Pancreas (tissue), 10 donors: ENCODE measurements at places on chromosomes 1 and 21. TPM values are rescaled to one million over a fixed set of nuclear protein-coding genes. Genes with fewer than 3 reads are reported as not detected.

GRCh38 chr1:159185121-159185520 is 13.7 kb downstream of the CADM3 start:
- H3K36me3 ChIP-seq: no peaks in the 10 kb centered on the region
- DNase-seq: no peak
- H3K4me3 ChIP-seq: no peak overlapping the region
- no peak overlapping the region for H3K27ac ChIP-seq

- no peaks in the 10 kb centered on the region for H3K4me1 ChIP-seq
- no peak overlapping the region for H3K4me3 ChIP-seq
- no peak overlapping the region for H3K27ac ChIP-seq
- H3K36me3 ChIP-seq: no peaks in the 10 kb centered on the region
Observed at GRCh38 chr1:177794376-177794991, 175.4 kb downstream of the SEC16B start.

DNA sequence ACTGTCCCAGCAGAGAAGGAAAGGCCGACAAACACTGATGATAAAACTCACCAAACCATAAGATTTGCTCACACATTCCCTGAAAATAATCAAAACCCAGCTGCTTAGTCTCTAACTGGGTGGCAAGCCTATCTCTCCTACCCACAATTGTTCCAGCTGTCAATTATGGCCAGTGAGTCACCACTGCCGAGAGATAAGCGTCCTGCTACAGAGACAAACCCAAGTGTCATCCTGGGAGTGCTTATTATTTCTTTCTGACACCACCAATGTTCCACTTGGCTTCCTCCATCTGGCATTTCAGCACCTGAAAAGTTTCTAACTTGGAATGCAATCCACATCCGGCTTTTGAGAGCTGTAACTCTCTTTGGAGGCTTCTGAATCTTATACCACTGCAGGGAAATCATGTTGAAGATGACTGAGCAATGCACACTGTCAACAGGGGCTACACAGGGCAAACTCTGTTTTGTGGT is 51.5 kb upstream of the VAV3 start:
- H3K36me3 ChIP-seq: no peaks in the 10 kb centered on the region
- H3K4me3 ChIP-seq: no peak overlapping the region
- H3K4me1 ChIP-seq: no peaks in the 10 kb centered on the region
- DNase-seq: no peak
- no peak overlapping the region for H3K27ac ChIP-seq

DNA sequence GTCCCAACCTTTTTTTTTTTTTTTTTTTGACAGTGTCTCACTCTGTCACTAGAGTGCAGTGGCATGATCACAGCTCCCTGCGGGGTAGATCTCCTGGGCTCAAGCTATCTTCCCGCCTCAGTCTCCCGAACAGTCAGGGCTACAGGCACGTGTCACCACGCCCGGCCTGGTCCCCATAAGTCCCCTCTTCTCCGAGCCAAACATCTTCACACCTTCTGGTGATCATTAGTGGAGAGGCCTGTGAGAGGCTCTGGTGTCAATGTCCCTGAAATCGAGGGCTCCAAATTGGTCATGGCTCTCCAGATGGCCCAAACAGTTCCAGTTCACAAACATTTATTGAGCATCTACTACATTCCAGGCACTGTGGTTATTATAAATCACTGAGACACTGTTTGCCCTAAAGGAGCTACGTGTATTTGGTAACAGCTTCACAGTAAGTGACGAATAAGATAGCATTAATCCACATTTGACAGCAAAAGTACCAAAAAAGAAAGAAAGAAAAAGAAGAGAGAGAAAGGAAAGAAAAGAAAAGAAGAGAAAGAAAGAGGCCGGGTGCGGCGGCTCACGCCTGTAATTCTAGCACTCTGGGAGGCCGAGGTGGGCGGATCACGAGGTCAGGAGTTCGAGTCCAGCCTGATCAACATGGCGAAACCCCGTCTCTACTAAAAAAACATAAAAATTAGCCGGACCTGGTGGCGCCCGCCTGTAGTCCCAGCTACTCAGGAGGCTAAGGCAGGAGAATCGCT is 867 bp upstream of the TIMM17A start:
- no peak for DNase-seq
- peaks cover 10% of the 10 kb centered on the region for H3K36me3 ChIP-seq
- H3K27ac ChIP-seq: peak overlapping the region; percentile 70
- peak overlapping the region; percentile 69 for H3K4me3 ChIP-seq
- H3K27me3 ChIP-seq: no peaks in the 10 kb centered on the region
- H3K4me1 ChIP-seq: no peaks in the 10 kb centered on the region

GRCh38 chr1:241485145-241485544 is 34.4 kb downstream of the FH start:
- no peaks in the 10 kb centered on the region for H3K4me1 ChIP-seq
- no peaks in the 10 kb centered on the region for H3K27me3 ChIP-seq
- no peak for DNase-seq
- no peak overlapping the region for H3K4me3 ChIP-seq
- H3K27ac ChIP-seq: no peak overlapping the region

DNA sequence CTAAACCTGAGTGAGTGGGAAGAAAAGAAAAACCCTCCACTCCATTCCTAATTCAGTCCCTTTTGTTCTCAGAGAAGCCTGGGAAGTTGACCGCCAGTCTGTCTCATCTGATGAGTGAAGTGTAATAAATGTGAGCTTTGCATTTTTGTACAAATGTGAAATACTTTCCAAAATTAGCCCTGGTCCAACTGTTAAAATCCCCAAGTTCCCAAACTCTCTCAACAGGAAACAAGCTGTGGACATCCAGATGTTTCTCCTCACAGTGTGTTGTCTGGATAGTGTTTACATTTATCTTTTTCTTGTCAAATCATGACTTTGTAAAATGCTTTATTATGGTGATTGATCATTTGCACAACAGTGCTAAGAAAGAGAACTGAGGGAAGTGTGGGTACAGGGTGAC is 145.1 kb downstream of the TM2D1 start:
- no peaks in the 10 kb centered on the region for H3K4me1 ChIP-seq
- H3K27ac ChIP-seq: no peak overlapping the region
- no peaks in the 10 kb centered on the region for H3K27me3 ChIP-seq
- no peak overlapping the region for H3K4me3 ChIP-seq

DNA sequence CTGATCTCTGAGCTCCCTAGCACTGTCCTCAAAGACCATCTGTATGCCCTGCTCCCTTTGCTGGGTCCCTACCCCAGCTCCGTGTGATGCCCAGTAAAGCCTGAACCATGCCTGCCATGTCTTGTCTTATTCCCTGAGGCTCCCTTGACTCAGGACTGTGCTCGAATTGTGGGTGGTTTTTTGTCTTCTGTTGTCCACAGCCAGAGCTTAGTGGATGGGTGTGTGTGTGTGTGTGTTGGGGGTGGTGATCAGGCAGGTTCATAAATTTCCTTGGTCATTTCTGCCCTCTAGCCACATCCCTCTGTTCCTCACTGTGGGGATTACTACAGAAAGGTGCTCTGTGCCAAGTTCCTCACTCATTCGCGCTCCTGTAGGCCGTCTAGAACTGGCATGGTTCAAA is 5.7 kb downstream of the GSTM5 start:
- H3K27me3 ChIP-seq: no peaks in the 10 kb centered on the region
- no peak overlapping the region for H3K4me3 ChIP-seq
- no peaks in the 10 kb centered on the region for H3K36me3 ChIP-seq
- no peak for DNase-seq

GRCh38 chr21:34536820-34537219 is 24.8 kb upstream of the KCNE1 start:
- peak overlapping the region; percentile 22 for H3K27ac ChIP-seq
- no peaks in the 10 kb centered on the region for H3K36me3 ChIP-seq
- H3K27me3 ChIP-seq: no peaks in the 10 kb centered on the region
- no peaks in the 10 kb centered on the region for H3K4me1 ChIP-seq
- H3K4me3 ChIP-seq: no peak overlapping the region

GRCh38 chr1:232725305-232726047 is 79.7 kb upstream of the MAP10 start:
- H3K27ac ChIP-seq: no peak overlapping the region
- no peak overlapping the region for H3K4me3 ChIP-seq
- H3K27me3 ChIP-seq: no peaks in the 10 kb centered on the region

DNA sequence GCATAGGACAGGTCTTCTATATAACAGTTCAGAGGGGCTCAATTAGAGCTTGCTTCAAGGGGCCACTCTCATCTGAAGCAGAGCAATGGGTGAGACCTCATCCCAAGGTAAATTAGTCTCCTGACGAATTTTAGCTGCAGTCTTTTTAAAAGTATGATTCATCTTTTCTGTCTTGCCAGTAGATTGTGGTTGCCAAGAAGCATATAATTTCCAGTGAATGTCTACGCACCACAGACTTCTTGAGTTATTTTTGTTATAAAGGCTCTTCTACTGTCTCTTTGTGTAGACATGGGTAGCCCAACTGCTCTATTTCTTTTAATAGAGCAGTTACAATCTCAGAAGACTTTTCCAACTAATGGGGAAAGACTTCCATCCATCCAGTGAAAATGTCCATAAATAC is 108.9 kb upstream of the FMN2 start:
- no peak overlapping the region for H3K4me3 ChIP-seq
- no peaks in the 10 kb centered on the region for H3K27me3 ChIP-seq
- no peaks in the 10 kb centered on the region for H3K36me3 ChIP-seq
- H3K4me1 ChIP-seq: no peaks in the 10 kb centered on the region
- H3K27ac ChIP-seq: no peak overlapping the region
- DNase-seq: no peak

DNA sequence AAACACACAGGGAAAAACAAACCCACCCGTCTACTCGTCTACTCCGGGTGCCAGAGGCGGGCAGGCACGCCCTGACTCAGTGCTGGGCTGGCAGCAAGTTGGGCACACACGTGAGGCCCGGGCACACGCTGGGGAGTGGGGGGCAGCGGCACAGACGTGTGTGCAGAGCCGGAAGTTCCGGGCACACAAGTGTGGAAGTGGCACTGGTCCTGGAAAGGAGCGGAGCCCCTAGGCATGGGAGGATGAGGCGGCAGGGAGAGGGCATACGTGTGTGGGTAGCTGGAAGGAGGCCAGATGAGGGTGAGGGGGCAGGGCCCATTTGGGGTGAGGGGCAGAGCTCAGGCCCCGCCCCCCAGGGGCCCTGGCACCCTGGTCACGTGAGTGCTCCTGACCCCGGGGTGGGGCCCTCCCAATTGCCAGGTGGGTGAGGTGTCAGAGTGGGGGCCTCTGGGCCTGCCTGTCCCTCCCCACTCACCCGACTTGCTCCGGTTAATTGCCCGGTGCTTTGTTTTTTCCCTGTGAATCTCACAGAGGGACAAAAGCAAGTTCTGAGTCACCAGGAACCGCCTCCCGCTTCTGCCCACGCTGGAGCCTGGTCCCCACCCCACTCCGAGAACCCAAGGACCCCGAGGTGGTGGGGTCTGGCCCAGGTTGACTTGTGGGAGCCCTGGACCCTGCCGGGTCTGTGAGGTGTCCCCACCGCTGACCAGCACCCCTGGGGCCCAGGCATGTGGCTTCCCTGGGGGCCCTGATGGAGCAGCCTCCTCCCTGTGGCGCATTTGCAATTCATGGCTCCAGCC is 104.8 kb upstream of the CASZ1 start:
- H3K4me1 ChIP-seq: no peaks in the 10 kb centered on the region
- H3K4me3 ChIP-seq: no peak overlapping the region
- no peaks in the 10 kb centered on the region for H3K36me3 ChIP-seq
- H3K27me3 ChIP-seq: no peaks in the 10 kb centered on the region
- no peak overlapping the region for H3K27ac ChIP-seq

DNA sequence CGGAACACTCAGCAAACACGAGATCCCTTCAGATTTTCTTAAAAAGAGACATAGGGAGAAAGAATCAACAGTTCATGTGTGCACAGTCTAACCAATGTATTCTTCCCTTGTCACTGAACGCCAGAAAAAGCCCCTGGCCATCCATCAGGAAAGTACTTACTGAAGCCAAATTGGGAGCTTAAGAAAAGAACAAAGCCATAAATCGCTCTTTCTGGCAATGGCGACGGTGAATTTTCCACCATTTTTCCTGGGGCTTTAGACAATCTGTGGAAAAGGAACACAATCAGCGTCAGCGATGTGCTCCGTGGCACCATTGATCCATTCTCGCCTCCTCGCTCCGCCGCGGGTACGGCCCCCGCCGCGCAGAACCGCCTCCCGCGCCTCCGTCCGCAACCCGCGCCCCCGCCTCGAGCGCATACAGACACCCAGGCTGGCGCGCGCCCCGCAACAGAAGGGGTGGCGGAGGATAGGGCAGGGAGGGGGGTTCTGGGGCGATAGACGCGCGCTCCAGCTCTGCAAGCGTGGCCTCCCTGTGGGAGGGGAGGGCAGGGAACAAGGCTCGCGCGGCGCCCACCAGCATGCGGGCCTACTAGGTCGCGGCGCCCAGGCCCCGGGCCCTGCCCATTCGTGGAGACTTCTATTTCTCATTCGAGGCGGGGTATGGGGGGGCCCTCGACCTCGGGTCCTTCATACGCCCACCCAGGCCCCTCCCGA is 440 bp downstream of the PIGP start:
- H3K27me3 ChIP-seq: no peaks in the 10 kb centered on the region
- DNase-seq: peak; percentile 75
- peak overlapping the region; percentile 98 for H3K27ac ChIP-seq
- peaks cover 5% of the 10 kb centered on the region for H3K4me1 ChIP-seq
- H3K36me3 ChIP-seq: no peaks in the 10 kb centered on the region
- H3K4me3 ChIP-seq: peak overlapping the region; percentile 51

DNA sequence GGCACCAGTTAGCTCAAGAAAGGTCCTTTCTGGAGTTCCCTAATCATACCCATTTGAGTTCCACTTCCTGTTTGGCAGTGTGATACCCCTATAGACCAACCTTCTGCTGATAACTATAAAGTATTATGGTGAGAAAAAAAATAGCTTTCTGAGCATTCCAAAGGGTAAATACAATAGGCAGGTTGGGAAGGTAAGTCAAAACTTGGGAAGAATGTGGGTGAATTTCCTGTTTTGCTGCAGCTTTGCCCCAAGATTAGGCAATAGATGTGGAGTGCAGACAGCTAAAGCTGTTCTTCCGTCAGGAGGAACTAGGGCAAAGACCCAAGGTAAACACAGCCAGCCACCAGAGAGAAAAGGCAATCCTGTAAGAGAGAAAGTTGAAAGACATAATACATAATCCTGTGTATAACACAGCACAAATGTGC is 49.9 kb upstream of the GUCA2A start:
- H3K4me3 ChIP-seq: no peak overlapping the region
- no peak overlapping the region for H3K27ac ChIP-seq
- DNase-seq: no peak
- H3K4me1 ChIP-seq: peaks cover 24% of the 10 kb centered on the region

SMG5 gene
- 27.4 TPM for total RNA-seq

SLC25A34 gene
- 1.2 TPM for total RNA-seq

DYNLT5 gene
- total RNA-seq: 0.19 TPM

SPRR2D gene
- total RNA-seq: not detected

GIPC2 gene
- 14.7 TPM for total RNA-seq

APOBEC4 gene
- not detected for total RNA-seq

FMO1 gene
- 0.71 TPM for total RNA-seq

HMCN1 gene
- 0.42 TPM for total RNA-seq

LRRC39 gene
- total RNA-seq: 0.51 TPM

CD1E gene
- not detected for total RNA-seq

SAMSN1 gene
- 0.98 TPM for total RNA-seq
